ENCODE measurements at places on chromosomes 2 and 18. TPM values are rescaled to one million over a fixed set of nuclear protein-coding genes. Genes with fewer than 3 reads are reported as not detected.

The RSAD2 gene
- total RNA-seq = 0.30 TPM

The AOX1 gene
- total RNA-seq = 3.0 TPM

The C2orf69 gene
- total RNA-seq = 14.0 TPM

The GRB14 gene
- 0.30 TPM for total RNA-seq

The SERPINB4 gene
- 0.09 TPM for total RNA-seq

The MAP3K19 gene
- total RNA-seq = not detected

The PSD4 gene
- 1.2 TPM for total RNA-seq

The CHRND gene
- total RNA-seq = not detected

The COL4A3 gene
- under 0.01 TPM for total RNA-seq

The REG1A gene
- total RNA-seq = not detected

The SLC23A3 gene
- 0.89 TPM for total RNA-seq

The DSG3 gene
- 0.59 TPM for total RNA-seq

The FEV gene
- not detected for total RNA-seq

The CAPN14 gene
- 0.14 TPM for total RNA-seq

The NLRC4 gene
- not detected for total RNA-seq

The AAMP gene
- 138 TPM for total RNA-seq

The PRSS56 gene
- total RNA-seq = not detected

The BOLL gene
- not detected for total RNA-seq

The C2orf15 gene
- 0.18 TPM for total RNA-seq

The TEKT4 gene
- total RNA-seq = not detected

The MRPS5 gene
- total RNA-seq = 54.8 TPM

The CNOT9 gene
- total RNA-seq = 43.0 TPM

The CDK15 gene
- 6.3 TPM for total RNA-seq

The CMPK2 gene
- total RNA-seq = 0.59 TPM

The SLC14A1 gene
- 135 TPM for total RNA-seq

The NCKAP5 gene
- 9.2 TPM for total RNA-seq

The ADAM23 gene
- total RNA-seq = 49.3 TPM

The TNFAIP6 gene
- 41.6 TPM for total RNA-seq

The ATP6V1C2 gene
- under 0.01 TPM for total RNA-seq

The SULT1C2 gene
- total RNA-seq = not detected

The TUBB8B gene
- total RNA-seq = not detected

The CCDC68 gene
- total RNA-seq = 5.0 TPM

The POTEF gene
- not detected for total RNA-seq

The HOXD11 gene
- 7.8 TPM for total RNA-seq

The FBXO48 gene
- total RNA-seq = 0.37 TPM

The PRKAG3 gene
- total RNA-seq = not detected

The SNTG2 gene
- total RNA-seq = not detected

The CFAP65 gene
- not detected for total RNA-seq

The GPR45 gene
- total RNA-seq = not detected

The NT5C1B gene
- not detected for total RNA-seq

The RAX gene
- not detected for total RNA-seq

The NAT8 gene
- not detected for total RNA-seq

The MAL gene
- total RNA-seq = not detected

The LIMS4 gene
- 18.4 TPM for total RNA-seq

The SLC9A4 gene
- not detected for total RNA-seq

The FANCL gene
- 22.0 TPM for total RNA-seq

The GPR75 gene
- total RNA-seq = 2.7 TPM

The INPP5D gene
- 2.4 TPM for total RNA-seq

The DYNAP gene
- total RNA-seq = not detected

The DCDC2C gene
- not detected for total RNA-seq

Data from smooth muscle cell of the umbilical artery (primary cell).